Activated CD8-positive, alpha-beta memory T cell treated with anti-CD3 and anti-CD28 coated beads, Interleukin-2, amount 50 U/mL, for 4 hours (primary cell): ENCODE measurements at places on chromosomes 12 and 14.
A peak's percentile ranks its signal among the peaks of the same experiment; 100 is the strongest.

DNA sequence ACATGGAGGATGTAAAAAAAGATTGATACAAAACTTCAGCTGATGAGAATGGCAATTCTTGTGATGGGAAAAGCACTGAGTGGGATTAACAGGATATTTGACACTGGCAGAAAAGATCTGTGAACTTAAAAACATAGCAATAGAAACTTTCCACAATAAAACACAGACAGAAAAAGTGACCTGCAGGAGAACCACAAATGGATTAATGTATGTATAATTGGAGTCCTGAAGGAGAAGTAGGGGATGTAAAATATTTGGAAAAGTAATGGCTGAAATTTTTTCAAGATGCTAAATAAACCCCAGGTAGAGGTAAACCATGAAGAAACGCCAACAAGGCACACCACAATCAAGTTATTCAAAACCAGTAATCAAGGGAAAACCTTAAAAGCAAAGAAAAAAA is 130.8 kb upstream of the C14orf180 start:
- no peak for DNase-seq

GRCh38 chr12:131836193-131836592 is 8.0 kb downstream of the MMP17 start:
- no peak for DNase-seq

DNA sequence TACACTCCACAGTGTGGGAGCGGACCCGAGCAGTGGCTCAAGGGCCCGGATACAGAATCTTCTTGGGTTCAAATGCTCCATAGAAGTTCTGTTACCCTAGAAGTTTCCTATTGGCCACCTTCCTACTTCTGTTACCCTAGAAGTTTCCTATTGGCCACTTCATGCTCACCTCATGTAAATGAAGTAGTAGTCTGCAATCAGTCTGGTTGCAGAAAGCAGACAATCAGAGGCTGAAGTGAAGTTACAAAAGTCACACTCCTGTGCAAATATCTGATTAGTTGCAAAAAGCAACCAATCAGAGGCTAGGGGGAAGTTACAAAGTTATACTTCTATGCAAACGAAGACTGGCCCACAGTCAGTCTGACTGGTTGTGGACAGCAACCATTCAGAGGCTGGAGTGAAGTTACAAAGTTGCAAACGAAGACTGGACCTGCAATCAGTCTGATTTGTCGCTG is 77.8 kb upstream of the CPNE8 start:
- no peak for DNase-seq

GRCh38 chr12:15276088-15276698 is 46.1 kb upstream of the PTPRO start:
- no peak for DNase-seq

DNA sequence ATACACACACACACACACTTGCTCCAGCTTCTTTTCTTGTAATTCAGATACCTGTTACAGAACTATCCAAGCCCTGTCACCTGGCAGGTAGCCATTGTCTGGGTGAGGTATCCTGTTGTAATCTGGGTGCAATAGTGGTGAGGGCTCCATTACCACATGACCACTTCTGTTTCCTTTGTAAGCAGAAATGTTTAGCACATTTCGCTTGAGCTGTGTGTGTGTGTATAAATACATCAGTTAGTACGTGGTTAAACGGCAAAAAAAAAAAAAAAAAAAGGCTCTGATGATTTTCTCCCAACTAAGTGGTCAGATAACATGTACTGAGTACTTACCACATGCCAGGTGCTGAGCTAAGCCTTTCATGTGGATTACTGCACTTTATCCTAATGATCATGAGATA is 129.3 kb upstream of the SSTR1 start:
- DNase-seq, result peak; percentile 34

DNA sequence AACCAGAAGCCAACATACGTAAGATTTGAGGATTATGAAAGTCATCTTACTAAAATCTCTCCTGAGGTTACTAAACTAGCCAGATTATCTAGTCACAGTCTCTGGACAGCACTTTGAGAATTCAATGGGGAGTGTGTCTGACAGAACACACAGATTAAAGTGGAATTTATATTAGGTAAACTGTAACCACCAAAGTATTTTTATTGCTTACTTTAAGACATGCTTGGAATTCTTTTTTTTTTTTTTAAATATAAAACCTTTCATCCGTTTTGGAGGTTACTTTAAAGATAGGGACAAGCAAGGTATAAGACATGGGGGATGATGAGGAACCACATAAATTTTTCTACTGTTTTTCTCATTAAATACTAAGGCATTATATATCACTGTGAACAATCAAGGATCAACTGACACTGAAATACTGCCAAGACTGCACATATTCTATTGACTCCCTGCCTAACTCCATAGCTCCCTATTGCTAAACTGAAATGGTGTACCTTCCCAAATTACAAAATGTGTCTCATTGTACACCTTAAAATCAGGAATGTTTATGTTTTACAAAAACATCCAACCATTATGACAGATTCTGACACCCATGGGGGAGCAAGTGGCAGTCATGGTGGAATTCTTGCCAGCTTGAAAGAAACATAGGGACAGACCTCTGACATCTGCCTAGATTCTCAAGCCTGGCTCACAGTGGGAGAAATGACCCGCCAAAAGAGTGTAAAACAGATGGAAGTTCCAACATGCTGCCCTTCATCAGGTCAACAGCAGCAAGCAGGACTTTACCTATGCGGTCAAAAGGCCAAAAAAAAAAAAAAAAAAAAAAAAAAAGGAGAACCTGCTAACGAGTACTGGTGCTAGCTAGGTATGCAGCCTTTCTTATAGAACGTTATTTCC is 239.3 kb downstream of the MED13L start:
- DNase-seq, result no peak

DNA sequence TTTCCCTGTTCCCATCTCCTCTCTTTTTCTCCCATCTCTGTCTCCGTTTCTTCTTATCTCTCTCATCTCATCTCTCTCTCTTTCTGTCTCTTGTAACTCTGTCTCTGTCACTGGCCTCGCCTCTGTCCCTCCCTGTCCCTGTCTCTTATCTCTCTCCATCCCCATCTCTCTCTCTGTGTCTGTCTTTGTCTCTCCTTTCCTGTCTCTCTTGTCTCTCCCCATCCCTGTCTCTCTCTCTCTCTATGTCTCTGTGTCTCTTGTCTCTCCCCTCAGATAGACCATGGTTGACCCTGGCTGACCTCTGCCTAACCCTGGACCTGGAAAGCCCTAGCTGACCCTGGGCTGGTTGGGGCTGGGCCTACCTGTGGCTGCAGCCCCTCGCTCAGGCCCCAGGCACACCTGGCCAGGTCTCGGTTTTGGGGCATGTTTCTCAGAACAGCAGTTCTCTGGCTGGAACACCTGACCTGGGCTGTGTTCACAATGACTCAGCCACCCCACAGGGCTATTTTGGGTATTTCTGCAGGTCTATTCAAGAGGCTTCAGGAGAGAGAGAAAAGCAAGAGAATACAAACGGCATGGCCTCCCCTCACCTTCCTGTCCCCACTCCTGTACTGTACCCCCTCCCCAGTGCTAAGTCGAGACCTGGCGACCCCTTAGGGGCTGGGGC is 174.4 kb downstream of the TMEM121 start:
- no peak for DNase-seq

- DNase-seq, result no peak
These were observed 5.6 kb upstream of the PNMA1 start for GRCh38 chr14:73719791-73720190.

DNA sequence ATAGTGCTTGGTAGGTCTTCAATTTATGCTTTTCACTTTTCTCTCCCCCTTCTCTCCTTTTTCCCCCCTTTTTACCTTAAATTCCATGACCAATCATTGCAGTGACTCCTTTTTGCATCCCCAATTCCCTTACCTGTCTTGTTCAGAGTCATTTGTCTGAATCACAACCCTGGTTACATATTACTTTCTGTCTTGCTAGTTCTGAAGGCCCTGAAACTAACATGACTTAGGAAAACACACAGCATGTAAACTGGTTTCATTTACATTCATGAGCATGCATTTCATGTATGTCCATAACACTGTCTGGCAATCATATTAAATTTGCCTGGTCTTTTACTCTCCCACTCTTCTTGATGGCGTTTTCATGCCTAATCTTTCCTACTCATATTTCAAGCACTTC is 20.3 kb upstream of the FOXG1 start:
- DNase-seq, result no peak

GRCh38 chr14:65187421-65188049 is 85.2 kb upstream of the MAX start:
- DNase-seq, result no peak

- no peak for DNase-seq
These were observed 16.0 kb downstream of the NKX2-1 start for GRCh38 chr14:36503771-36504741.

DNA sequence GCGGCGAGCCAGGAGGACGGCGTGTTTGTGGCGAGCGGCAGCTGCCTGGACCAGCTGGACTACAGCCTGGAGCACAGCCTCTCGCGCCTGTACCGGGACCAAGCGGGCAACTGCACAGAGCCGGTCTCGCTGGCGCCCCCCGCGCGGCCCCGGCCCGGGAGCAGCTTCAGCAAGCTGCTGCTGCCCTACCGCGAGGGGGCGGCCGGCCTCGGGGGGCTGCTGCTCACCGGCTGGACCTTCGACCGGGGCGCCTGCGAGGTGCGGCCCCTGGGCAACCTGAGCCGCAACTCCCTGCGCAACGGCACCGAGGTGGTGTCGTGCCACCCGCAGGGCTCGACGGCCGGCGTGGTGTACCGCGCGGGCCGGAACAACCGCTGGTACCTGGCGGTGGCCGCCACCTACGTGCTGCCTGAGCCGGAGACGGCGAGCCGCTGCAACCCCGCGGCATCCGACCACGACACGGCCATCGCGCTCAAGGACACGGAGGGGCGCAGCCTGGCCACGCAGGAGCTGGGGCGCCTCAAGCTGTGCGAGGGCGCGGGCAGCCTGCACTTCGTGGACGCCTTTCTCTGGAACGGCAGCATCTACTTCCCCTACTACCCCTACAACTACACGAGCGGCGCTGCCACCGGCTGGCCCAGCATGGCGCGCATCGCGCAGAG is 873 bp downstream of the PLXNC1 start:
- peak; percentile 51 for DNase-seq

GRCh38 chr12:13222076-13222475 is 25.6 kb downstream of the EMP1 start:
- no peak for DNase-seq

DNA sequence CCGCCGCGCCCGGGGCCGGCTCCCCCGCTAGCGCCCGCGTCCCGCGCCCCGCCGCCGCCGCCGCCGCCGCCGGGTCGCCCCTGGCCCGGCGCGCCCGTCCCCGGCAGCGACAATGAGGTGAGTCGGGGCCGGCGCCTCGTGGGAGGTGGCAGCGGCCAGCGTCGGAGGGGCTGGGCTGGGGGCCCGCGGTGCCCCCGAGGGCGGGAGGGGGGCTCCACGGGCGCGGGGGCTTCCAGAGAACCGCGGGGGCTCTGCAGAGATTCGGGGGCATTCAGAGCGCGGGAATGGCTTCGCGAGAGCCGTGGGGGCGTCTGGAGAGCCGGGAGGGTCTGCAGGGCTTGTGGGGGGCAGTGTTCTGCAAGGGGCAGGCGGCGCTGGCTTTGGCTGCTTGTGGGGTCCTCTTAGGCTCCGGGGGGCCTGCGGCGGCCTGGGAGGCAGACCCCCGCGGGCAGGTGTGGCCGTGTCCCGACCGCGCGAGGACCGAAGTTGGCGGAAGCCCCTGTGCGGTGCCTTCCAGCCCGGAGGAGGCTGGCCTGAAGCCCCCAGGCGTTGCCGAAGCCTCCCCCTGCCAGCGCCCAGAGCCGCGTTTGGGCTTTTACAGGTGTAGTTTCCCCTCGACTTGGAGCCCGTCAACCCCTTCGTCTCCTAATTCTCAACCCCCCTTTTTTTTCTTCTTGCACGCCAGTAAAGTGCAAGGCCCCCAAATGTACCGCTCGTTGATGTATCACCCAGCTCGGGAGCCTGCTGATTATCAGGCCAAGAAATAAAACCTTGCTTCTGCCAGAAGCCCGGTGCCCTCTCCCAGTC is 93.1 kb upstream of the EVL start:
- DNase-seq, result peak; percentile 32

DNA sequence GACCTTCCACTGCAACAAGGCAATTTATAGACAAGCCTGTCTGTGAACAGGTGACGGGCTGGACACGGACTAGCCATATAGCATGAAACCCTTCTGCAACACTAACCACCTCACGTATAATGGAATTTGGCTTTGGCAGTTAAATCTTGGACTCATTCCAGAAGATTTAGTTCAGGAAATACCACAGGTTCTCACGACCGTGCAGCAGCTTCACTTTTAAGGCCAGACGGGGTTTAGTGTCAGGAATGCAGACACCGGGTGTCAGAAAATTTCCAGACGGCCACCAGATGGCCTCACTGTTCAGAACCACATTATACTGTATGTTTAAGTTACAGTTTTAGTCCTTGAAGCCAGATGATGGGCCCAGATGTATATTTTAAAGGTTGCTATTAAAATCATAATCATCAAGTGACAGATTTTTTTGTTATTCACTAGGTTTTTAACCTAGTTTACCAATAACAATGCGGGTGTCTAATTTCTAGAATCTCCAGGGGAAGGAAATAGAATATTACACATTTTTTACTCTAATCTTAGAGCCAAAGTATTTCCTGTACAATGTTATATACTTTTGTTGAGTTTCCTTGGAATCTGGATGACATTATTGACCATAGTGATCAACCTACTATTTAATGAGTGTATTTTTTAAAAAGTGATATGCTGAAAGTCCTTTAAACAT is 90.5 kb upstream of the TMPO start:
- DNase-seq, result peak; percentile 49

- DNase-seq, result no peak
These were observed 5.2 kb downstream of the ENO2 start for GRCh38 chr12:6919588-6919987.

GRCh38 chr12:53825246-53826081 is 73.7 kb upstream of the CISTR start:
- DNase-seq, result no peak

- DNase-seq, result peak; percentile 86
These were observed at the start of gene KTN1 for GRCh38 chr14:55579724-55580469. KTN1 (plus strand) TSS chr14:55580207; CDS start chr14:55612049, 31,842 bp downstream.

DNA sequence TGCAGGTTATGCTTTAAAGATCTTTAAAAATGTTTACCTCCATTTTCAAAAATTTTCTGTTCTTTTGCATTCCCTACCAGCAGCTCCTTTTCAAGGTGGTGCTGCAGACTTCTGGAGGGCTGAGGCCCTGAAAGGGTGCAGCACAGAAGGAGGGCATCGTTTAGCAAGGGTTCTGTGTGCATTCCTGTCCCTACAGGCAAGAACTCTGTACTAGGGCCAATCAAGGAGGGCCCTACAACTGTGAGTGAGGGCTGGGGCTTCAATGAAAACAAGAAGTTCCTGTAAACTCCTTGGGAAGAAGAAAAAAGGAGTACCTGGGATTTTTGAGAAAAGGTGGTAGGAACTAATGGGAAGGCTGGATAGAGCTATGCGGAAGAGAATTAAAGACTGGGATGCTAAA is 50.7 kb upstream of the CSRP2 start:
- no peak for DNase-seq
